Panc1 (cell line): ENCODE measurements at places on chromosomes 3 and 15.

GRCh38 chr15:38148471-38148870 is 104.2 kb upstream of the SPRED1 start:
- DNase-seq: no peak

GRCh38 chr3:99601515-99601914 is 36.9 kb upstream of the COL8A1 start:
- no peak for DNase-seq

GRCh38 chr15:83323296-83323711 is 38.8 kb upstream of the BNC1 start:
- no peak for DNase-seq

DNA sequence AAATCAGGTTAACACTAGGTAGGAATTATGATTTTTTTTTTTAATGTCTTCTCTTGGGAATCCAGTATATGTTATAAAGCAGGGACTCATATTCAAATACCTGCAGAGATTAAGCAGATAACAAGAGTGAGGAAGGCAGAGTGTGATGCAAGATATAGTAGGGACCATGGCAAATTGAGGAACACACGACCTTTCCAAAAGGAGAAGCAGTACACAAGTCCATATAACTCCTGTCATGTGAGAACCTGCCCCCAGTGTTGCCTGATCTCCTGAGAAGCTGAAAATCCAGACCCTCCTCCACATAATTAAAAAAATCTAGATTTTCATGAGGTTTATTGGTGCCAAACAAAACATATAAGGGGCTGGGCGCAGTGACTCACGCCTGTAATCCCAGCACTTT is 3.6 kb downstream of the RFC4 start:
- DNase-seq: no peak

DNA sequence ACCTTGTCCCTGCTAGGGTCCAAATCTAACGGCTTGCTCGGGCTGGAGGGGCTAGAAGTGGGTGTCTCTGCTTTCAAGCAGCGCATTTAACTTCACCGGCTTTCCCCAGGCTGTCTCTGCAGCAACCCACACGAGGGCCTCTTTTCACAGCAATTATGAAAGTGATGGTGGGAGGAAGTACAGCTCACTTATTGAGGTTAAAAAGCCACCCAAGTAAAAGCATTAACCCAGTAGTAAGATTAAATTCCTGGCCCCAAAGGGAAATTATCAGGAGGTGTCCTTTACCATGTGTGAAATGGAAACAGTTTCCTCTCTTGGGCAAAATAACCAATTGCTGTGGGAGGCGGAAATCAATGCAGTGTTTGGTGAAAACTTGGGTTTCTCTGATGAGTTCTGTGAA is 41.1 kb downstream of the NGRN start:
- DNase-seq: no peak

DNA sequence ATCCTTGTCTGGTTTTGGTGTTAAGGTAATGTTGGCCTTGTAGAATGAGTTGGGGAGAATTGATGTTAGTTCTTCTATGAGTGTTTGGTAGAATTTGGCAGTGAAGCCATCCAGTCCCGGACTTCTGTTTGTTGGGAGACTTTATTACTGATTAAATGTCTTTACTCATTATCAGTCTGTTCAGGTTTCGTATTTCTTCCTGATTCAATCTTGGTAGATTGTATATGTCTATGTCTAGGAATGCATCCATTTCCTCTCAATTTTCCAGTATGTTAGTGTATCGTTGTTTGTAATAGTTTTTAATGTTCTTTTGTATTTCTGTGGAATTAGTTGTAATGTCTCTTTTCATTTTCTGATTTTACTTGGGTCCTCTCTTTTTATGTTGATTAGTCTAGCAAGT is 39.4 kb downstream of the NCK1 start:
- DNase-seq: no peak

- no peak for DNase-seq
Observed at GRCh38 chr3:81740731-81741130, 20.7 kb downstream of the GBE1 start.

DNA sequence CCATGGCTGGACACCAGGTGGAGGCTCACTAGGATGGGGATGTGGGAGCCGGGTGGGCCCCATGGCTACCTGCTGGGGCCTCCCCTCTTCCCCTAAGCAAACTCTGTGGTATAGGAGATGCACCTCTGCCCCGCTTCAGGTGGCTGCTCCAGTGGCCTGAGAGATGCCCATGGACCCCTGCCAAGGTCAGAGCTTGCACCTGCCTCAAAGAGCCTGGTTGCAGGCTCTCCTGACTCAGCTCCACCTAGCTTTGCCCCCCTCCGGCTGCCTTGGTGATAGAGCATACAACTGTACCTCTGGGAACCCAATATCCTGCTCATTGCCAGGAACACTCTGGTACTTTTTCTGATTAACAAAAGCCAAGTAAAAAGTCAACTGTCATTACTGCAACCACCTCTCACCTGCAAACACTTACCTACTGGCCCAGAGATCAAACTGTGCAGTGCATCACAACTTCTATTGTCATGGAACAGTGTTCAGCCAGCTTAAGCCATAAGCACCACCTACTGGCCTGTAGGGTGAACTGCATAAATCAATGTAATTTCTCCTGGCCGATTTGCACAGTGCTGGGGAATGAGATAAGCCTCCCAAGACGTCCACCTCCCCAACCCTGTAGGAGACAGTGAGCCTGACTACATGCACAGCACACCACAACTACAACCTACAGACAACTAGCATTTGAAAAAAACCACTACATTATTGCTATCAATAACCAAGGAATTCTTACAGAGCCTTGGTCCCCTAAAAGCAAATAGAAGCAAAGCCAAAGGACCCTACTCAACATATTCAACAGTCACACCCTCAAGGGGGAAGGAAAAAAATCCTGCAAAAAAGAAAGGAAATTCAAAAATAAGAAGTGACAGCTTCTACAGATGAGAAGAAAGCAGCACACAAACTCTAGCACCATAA is 352.4 kb upstream of the ARHGEF26 start:
- peak; percentile 39 for DNase-seq

GRCh38 chr15:94607176-94607654 is 375.9 kb downstream of the MCTP2 start:
- no peak for DNase-seq
